ENCODE measurements at places on chromosomes 13 and 19.

DNA sequence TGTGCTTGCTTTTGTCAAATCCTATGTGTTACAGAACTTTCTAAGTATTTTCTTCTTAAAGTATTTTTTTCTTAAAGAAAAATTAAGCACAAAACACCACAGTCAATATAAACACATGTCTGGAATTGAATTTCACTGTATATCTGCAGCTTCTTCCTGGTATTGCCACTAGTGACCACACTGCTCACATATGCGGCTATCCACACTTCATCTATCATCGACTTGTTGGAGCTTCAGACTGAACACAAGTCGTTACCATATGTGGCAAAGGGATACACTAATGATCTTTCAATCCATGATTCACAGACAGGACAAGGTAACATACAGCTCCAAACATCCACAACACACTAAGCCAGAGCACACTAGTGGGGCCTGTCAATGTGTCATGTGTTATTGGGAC, 498.4 kb upstream of the ARGLU1 start:
- DNase-seq: no peak

DNA sequence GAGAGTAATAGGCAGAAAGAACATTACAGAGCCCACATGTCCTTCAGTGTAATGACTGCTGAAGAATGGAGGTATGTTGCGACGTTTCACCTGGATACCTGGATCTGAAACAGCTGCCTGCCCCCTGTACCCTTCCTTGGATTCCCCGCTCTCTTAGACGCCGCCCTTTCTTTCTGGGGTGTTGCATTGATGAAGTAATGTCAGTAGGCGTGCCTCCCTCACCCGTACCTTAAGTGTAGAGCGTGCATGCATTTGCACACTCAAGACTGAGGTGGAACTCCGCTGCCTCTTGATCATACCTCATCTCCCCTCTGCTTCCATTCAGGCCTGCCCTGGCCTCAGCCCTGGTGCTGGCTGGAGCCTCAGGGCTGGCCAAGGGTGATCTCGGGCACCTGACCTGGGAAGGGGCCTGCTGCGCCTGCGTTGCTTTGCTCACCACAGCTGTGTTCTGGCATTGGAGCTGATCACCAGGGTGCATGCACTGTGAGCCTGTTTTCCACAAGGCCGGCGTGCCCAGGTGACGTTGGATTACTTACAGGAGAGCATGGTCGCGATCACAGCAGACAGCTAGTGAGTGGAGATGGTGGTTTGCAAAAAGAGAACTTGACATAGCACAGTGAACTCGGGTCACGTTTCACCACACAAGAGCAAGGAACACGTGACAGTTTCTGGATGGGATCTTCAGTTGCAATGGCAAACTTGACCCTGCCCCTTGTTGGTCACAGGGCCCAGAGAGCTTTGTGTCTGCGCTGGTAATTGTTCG, 99.0 kb downstream of the ARHGEF7 start:
- no peak for DNase-seq

DNA sequence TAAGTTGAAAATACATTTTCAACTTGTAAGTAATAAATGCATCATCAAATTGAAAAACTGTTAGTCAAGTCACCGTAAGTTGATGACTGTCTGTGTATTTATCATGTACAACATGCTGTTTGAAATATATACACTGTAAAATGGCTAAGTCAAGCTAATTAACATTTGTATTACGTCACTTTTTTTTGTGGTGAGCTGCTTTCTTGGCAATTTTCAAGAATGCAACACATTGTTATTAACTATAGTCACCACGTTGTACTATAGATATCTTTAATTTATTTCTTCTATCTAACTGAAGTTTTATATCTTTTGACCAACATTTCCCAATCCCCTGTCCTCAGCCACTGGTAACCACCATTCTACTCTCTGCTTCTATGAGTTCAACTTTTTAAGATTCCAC, 57.0 kb downstream of the RBM26 start:
- DNase-seq: peak; percentile 32

GRCh38 chr13:34578471-34578870, 363.6 kb upstream of the NBEA start:
- DNase-seq: peak; percentile 5

GRCh38 chr13:47126432-47126831, 229.6 kb upstream of the HTR2A start:
- DNase-seq: peak; percentile 40

- DNase-seq: no peak
Observed at GRCh38 chr13:96816261-96816660, 178.0 kb downstream of the OXGR1 start.
